Daoy (cell line): ENCODE measurements at places on chromosomes 16 and 17.

GRCh38 chr16:88785106-88785924 is at the start of gene PIEZO1:
TSS of gene PIEZO1 (minus strand) at chr16:88785220. CDS start at chr16:88784964, 256 bp downstream.
- DNase-seq: peak; percentile 69

DNA sequence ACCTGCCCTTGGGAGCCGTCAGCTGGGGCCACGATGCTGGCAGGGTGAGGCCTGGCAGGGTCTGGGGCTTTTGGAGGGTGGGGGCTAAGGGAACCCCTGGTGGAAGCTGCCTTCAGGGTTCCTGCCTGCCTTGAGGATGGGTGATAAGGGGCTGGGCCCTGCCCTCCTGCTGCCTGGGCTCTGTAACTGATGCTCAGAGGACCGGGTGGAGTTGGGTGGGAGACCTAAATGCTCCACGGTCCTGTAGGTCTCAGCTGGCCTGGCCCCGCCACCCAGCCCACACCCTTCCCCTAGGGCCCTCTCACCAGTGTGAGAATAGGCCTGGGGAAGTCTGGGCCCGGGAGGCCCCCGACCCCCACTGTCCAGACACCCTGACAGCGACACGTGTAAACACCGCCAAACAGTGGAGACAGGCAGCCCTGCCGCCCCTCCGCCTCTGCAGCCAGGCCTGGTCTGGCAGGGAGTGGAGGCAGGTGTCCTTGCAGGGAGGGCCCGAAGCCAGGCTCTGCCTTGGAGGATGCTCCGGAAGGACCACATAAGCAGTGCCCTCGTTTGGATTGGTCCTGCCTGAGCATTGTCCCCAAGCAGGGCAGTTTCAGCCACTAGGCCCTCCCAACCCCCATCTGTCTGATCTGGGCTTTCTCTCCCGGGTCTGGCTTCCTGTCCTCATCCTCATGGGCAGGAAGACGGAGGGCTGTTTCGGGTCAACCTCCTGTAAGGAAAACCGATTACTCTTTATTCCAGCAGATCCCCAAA is 6.5 kb upstream of the BAHCC1 start:
- DNase-seq: no peak

DNA sequence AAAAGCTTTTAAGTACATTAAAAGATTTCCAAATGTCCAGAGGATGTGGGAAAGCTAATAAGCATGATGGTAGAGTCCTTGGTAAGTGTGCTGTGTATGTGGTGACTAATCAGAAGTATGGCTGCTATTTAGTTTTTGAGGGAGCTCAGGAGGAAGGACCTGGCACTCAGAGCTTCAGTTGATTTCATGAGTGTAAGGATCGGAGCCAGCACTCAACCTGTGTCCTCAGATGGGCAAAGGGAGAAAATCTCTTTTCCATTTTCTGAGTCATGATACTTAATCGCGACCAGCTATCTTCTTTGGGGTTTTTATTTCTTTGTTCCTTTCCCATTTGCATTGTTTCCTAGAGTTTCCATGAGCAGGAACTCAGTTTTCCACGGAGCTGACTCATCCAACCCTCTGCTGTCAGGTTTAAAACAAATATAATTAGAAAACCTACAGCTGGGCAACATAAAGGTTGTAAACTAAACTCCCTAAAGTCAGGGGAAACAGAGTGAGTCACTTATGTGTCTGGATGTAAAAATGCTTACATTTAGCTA is 125.4 kb downstream of the MAP2K6 start:
- DNase-seq: peak; percentile 75

- DNase-seq: no peak
These were observed 6.0 kb upstream of the HS3ST3B1 start for GRCh38 chr17:14294876-14295275.

DNA sequence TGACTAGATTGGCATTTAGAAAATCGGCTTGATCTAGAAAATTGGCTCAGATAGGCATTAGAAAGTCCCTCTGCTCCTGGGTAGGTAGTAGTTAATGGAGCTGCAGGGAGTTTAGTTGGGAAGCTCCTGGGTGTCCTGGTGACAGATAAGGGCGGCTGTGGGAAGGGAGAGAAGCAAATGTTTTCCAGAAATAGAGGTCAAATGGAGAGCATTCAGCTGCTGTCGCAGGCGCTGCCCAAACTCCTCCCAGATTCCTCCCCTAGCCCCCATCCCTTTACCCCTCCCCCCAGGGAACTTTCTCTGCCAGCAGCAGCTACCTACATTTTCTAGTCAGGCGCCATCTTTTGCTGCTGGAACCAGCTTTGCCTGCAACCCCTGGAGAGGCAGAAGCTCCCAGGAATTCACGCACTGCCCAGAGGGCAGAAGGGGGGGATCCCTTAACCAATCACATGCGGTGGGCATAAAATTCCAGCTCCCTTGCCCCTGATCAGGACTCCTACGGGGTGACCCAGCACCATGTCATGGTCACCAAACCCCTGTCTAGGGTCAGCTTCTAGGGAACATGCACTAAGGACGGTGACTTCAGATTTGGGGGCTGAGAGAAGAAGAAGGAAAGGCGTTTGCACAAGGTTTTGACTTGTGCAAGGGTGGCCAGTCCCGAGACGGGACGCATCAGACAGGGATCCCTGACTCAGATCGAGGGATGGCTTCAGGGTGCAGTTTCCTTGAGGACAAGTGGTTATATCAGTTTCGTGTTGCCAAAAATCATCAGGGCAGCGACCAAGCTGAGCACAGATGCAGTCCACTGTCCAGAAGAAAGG is 43.8 kb downstream of the SOCS1 start:
- no peak for DNase-seq
